ENCODE measurements at places on chromosomes 16 and 17.

GRCh38 chr17:17204635-17205231 lies 1.4 kb downstream of the PLD6 start:
- DNase-seq: no peak

DNA sequence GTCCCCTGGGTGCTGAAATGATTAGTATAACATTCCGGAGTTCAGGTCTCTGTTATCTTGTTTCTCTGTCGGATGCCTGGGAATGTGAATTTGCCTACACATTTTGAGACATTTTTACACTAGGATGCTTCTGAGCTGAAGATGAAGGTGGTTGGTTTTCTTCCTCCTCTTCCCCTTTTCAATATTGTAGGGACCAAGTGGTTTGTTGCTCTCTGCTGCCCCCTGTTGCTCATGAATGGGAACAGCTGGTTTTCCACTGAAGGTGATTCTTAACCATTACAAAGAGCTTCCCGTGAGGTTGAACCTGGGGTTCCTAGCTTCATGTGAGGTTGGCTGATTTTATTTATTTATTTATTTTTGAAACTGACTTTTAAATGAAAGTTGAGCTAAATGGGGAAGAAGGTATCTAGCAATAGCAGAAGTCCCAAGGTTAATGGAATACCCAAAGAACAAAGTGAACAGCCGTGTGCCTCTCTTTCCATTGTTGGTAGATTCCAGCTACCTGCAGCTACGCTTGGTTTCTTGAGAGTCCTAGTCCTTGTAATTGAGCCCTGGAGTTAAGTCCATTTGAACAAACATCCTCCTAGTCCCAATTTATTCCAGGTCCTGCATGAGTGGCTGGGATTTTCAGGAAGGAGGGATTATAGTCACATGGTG lies 983.9 kb upstream of the EEF2KMT start:
- peak; percentile 8 for DNase-seq

DNA sequence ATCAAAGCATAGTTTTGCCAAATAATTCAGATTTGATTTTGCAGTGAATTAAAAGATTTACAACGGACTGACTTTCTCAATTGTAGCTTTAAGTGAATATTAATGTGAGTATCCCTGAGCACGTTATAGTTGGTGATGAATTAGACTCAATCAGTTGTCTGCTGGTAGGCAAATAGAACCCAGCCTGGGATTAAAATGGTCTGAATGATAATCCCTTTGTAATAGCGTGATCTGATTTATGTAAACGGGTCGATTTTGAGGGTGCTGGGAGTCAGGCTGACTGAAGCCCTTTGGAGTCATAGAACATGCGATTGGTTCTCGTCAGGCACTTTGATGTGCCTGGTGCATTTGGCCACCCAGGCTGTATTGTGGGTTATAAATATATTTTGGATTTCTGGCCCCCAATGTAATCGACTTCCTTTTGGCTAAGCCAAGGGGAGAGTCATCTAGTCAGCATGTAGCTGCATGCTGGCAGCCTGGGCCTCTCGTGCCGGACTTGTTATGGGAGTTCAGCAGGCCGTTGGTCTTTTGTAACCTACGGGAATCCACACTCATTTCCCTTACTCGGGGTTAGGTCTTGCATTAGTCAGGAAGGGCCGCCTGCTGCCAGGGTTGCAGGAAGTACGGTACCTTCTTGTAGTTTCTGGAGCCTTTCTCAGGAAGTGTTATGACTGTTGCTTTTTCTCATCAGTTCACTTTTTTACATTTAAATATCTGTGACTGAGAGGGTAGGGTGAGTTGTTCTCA lies 5.4 kb downstream of the PGS1 start:
- peak; percentile 95 for DNase-seq

DNA sequence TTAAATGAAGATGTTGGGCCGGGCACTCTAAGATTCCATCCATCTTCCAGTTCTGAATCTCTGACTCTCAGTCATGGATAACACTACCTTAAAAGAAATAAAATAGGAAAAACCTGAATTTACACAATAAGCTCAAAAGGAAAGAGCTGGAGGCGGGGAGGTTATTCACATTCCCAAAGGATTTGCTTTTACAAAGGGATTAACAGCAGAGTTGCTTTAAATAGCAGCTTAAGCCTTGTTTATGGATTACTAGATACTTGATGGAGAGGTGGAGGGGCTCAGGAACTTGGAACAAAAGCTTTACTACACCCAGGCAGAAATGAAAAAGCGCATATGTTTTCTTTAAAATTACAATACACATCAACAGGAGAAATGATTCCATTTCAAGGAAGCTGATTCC lies 84.5 kb downstream of the XYLT1 start:
- no peak for DNase-seq

- no peak for DNase-seq
These were observed 118.3 kb downstream of the RAB11FIP4 start for GRCh38 chr17:31509805-31510177.

- DNase-seq: no peak
These were observed 6.2 kb upstream of the DUSP14 start for GRCh38 chr17:37483311-37484039.

- no peak for DNase-seq
These were observed 21.1 kb downstream of the GJD3 start for GRCh38 chr17:40343219-40344119.

- peak; percentile 20 for DNase-seq
These were observed 28.7 kb upstream of the MYOCD start for GRCh38 chr17:12637015-12637414.

- DNase-seq: no peak
These were observed 23.4 kb downstream of the MYH8 start for GRCh38 chr17:10398352-10398751.

DNA sequence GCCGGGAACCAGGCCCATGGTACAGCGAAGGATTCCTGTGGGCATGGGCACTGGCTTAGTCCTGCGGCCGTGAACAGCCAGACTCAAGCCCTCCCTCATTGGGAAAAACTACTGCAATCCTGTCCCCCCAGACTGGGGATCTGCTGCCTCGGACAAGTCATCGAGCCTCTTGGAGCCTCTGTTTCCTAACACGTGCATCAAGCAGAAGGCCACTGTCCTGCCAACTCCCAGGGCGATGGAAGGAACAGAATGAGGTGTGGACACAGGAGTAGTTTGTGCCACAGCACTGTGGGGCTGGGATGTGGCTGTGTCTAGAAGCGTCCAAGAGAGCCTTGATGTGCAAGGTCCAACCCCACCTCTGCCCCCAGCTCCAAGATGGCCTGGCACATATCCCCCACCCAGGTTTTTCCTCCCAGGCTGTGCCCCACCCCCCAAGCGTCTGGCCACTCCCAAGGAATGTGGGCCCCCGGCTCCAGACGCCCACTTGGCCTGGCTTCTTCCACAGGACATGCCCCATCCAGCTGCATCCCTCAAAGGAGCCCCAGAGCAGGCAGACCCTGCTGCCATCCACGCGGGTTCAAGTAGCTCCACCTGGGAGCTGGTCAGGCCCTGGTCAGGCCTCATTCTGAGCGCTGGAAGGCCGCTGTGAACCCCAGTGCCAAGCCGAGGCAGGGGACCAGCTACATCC lies 3.4 kb downstream of the CAMKK1 start:
- DNase-seq: no peak

DNA sequence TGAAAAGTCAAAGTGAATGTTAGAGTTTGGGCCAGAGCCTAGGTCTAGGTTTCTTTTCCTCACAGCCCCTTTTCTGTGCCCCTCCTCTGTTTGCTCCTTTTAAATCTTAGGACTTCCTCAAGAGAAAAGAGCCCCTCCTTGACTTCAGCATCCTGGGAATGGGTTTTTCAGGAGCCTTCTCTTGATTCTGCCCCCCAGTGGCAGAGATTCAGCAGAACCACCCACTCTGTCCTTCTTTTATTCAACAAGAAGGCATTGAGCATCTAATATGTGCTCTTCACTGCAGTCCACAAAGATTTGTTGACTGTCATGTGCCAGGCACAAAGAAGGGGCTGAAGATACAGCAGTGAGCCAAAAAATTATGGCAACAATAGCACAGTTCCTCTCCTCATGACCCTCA lies 270.8 kb upstream of the CDH5 start:
- no peak for DNase-seq

- DNase-seq: no peak
These were observed 159.4 kb upstream of the HSBP1 start for GRCh38 chr16:83648347-83648746.

DNA sequence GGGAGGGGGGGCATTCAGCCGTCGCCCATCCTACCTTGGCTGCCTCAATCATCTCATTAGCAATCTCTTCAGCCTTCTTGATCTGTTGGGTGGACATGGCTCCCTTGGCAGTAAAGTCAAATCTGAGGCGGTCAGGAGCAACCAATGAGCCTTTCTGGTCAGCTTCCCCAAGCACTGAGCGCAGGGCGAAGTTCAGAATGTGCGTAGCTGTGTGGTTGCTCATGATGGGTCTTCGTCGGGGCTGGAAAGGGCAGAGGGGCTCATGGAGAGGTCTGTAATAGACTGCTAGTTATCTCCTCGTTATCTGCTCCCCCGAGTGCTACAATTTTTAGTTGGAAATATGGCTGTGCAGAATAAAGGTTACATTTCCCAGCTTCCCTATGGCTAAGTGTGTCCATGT lies 7.2 kb upstream of the EXOSC6 start:
- no peak for DNase-seq
